H9 (cell line): ENCODE measurements at places on chromosomes 6 and 20. TPM values are rescaled to one million over a fixed set of nuclear protein-coding genes. Genes with fewer than 3 reads are reported as not detected.
A peak's percentile ranks its signal among the peaks of the same experiment; 100 is the strongest.

Gene UBE2J1
- total RNA-seq, result 13.1 and 13.2 TPM in 2 replicates

Gene AIF1
- total RNA-seq, result 3.2 and 4.2 TPM in 2 replicates

Gene BHLHE23
- 0.22 and 0.35 TPM in 2 replicates for total RNA-seq

DNA sequence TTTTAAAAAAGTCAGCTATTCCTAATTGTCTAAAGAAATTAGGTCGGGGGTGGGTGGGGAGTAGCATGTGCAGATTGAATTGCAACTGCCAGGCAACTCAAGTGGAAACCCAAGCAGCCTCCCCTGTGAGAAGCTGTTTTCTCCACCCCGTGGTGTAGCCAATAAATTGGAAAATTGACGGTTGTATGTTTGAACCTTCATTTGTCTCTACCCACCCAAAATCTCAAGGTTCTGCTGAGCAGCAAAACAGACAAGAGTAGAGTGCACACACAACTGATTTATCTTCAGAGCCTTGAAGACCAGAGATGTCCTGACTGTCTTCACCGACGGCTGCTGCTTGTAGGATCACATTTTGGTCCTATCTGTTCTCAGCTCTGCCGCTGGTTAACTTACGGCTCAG, 88.5 kb downstream of the DTD1 start:
- H3K4me3 ChIP-seq, result no peak overlapping the region
- H3K27ac ChIP-seq, result no peak overlapping the region
- H3K27me3 ChIP-seq, result no peaks in the 10 kb centered on the region
- peaks cover 5% of the 10 kb centered on the region; the same call in 1 of the 2 replicates for H3K4me1 ChIP-seq
- no peak for DNase-seq

DNA sequence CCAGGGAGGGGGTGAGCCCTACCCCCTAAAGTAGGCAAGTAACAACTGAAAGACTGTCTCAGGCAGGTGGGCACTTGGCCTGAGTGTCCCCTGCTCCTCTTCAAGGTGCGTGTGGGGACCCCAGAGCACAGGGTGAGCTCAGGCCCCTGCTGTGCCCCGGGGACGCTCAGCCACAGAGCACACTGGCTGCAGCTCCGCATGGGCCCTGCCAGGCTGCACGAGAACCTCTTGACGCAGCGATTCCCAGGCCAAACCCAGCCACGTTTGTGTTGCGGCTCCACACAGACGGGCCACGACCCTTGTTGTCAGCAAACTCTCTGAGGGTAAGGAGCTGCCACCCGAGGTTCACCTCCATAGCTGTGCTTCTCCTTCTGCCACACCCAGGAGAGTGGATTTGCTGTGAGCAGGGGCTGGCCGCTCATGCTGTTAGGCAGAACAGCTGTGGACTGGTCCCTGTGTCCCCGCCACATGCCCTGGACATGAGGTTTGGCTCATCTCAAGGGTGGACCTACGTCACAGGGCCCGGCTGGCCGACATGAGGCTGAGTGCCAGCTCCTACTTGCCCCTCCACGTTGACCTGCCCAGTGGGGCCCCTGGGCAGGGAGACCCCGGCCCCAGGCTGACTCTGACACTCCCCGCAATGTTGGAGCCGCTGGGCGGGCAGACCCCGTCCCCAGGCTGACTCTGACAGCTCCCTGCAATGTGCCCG, 29.7 kb upstream of the GATA5 start:
- H3K27me3 ChIP-seq, result no peaks in the 10 kb centered on the region
- no peak overlapping the region for H3K4me3 ChIP-seq
- DNase-seq, result no peak
- H3K4me1 ChIP-seq, result no peaks in the 10 kb centered on the region

DNA sequence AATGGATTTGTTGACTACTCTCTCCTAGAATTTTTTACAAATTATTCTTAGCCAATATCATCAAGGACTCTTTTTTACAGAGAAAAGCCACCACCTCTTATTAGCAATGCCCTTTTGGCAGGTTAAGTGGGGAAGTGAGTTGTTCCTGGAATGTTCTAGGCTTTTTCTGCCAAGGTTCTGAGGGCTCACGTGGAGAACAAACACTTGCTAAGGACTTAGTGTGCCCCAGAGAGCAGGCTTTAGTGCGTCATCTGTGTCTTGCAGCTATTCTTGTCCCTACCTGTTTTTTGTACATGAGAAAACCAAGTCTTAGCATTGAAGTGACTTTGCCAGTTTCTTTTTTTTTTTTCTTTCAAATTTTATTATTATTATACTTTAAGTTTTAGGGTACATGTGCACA, 33.5 kb downstream of the CFAP61 start:
- no peaks in the 10 kb centered on the region; the same call in 1 of the 2 replicates for H3K27me3 ChIP-seq
- H3K36me3 ChIP-seq, result no peaks in the 10 kb centered on the region
- H3K27ac ChIP-seq, result no peak overlapping the region
- H3K4me3 ChIP-seq, result no peak overlapping the region

DNA sequence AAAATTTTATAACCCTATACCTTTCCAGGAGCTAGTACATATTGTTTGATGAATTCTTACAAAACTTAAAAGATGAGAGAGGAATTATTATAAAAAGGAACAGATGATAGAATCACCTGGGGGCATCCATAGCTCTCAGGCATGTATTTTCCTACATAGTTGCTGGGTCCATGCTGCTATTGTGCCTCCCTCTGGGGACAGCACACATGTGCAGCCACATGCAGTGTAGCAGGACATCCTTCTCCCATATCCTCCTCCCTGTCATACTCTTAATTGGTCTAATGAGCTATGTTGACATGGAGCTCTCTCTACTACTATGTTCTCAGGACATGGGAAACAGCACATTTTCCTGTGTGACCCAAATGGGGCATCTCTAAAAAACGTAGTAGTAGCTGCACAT, 898.2 kb upstream of the MAP3K7 start:
- DNase-seq, result no peak
- no peaks in the 10 kb centered on the region for H3K4me1 ChIP-seq
- no peaks in the 10 kb centered on the region for H3K27me3 ChIP-seq
- H3K27ac ChIP-seq, result no peak overlapping the region
- no peaks in the 10 kb centered on the region for H3K36me3 ChIP-seq

DNA sequence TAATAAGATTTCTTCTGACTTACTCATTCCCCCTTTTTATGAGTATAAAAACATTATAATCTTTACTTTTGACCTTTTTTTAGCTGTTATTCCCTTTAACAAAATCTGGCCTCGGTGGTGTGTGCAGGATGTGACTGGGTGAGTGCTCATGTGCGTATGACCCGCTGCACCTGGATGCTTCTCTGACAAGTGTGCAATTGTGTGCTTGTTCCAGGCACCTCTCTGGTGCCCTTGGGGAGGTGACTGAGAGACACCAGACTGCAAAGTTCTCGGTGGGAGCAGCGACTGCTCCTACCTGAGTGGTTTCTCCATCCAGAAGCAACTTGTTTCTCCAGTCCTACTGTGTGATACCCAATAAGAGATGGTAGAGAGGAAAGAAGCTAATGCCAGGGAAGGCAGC, 65.0 kb downstream of the ISM1 start:
- DNase-seq, result no peak
- no peaks in the 10 kb centered on the region for H3K4me1 ChIP-seq
- no peaks in the 10 kb centered on the region for H3K36me3 ChIP-seq

DNA sequence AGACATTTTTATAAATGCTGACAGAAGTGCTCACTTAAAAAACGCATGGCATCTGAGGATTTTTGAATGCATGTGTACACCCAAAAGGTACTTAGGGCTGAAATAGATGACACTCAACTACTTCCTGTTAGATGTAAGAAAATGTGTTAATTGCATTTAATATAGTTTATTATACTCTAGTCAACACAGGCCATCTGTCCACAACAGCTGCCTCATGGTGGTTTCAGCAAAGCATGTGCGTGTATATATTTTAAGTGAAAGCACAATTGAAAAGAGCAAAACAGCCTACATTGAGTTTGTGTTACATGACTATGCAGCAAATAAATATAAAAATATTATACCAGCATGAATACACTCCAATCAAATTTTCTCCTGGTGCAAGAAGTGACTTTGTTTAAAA, 1233.0 kb upstream of the EYS start:
- no peaks in the 10 kb centered on the region for H3K27me3 ChIP-seq
- H3K36me3 ChIP-seq, result peaks cover 9% of the 10 kb centered on the region
- H3K27ac ChIP-seq, result no peak overlapping the region

- peaks cover 10% of the 10 kb centered on the region; the same call in 1 of the 2 replicates for H3K4me1 ChIP-seq
- no peak overlapping the region for H3K27ac ChIP-seq
- no peaks in the 10 kb centered on the region for H3K36me3 ChIP-seq
- peak; percentile 69 for DNase-seq
Observed at GRCh38 chr6:14002176-14002947, 77.6 kb downstream of the RNF182 start.

- H3K4me1 ChIP-seq, result peaks cover 5% of the 10 kb centered on the region; the same call in 1 of the 2 replicates
- no peaks in the 10 kb centered on the region for H3K27me3 ChIP-seq
- H3K4me3 ChIP-seq, result no peak overlapping the region
- no peak overlapping the region for H3K27ac ChIP-seq
- H3K36me3 ChIP-seq, result 0 out of 2 replicates have a peak, but pooled peaks cover 4% of the 10 kb centered on the region
Observed at GRCh38 chr20:12717061-12717460, 291.7 kb upstream of the SPTLC3 start.

DNA sequence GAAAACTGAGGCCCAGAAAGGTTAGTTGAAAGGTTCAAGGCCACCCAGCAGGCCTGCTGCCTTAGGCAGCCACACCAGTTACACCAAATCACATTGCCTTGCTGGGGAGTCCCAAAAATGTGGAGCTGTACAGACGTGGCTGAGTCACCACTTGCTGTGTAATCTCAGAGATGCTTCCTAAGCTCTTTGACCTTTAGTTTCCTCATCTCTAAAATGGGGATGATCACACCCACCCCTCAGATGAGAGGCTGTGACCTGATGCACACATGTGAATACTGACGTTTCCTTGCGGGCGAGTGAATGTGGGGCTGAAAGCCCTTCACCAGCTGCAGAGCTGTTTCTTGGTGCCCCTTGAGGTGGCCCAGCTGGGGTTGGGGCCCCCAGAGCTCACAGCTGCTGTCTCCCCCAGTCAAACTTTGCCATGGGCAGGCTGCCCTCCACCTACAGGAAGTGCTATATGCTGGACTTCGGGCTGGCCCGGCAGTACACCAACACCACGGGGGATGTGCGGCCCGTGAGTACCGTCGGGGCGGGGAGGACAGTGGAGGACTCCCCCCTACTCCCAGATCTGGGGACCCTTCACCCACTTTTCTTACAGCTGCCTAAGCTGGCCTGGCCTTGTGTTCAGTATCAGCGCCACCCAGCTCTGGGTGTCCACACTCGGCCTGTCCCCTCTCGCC, 11.0 kb downstream of the TTBK1 start:
- H3K4me3 ChIP-seq, result no peak overlapping the region
- no peaks in the 10 kb centered on the region for H3K4me1 ChIP-seq
- H3K27ac ChIP-seq, result no peak overlapping the region
- no peaks in the 10 kb centered on the region for H3K27me3 ChIP-seq
- no peak for DNase-seq

- H3K4me3 ChIP-seq, result no peak overlapping the region
- no peak for DNase-seq
- H3K27ac ChIP-seq, result no peak overlapping the region
- H3K27me3 ChIP-seq, result no peaks in the 10 kb centered on the region
- no peaks in the 10 kb centered on the region for H3K4me1 ChIP-seq
Observed at GRCh38 chr6:34680802-34681515, 15.6 kb downstream of the ILRUN start.

GRCh38 chr6:170276369-170277057, 14.4 kb downstream of the DLL1 start:
- no peaks in the 10 kb centered on the region for H3K27me3 ChIP-seq
- H3K4me3 ChIP-seq, result no peak overlapping the region
- peaks cover 3% of the 10 kb centered on the region; the same call in 1 of the 2 replicates for H3K4me1 ChIP-seq
- H3K27ac ChIP-seq, result no peak overlapping the region

DNA sequence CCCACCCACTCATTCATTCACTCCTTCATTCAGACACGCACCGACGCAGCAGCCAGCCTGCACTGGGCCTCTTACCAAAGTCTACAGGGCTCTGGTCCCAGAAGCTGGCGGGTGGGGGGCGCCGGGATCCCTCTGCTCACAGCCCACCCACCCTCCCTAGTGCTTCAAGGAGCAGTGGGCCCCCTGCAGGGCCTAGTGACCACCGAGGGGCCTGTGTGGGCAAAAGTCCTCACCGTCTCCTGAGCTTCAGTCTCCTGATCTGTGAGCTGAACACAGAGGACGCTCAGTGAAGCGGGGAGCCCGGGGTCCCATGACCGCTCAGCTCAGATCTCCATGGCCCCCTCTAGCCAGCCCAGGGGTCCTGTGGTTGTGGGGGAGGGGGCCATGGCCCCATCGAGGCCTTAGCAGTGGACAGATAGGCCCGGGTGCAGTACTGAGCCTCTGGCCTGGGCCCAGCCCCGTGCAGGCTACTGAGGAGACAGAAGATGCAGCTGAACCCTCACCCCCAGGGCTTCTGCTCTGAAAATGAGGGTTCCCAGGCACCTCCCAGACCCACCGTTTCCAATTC, 33.4 kb upstream of the MRGBP start:
- no peaks in the 10 kb centered on the region for H3K36me3 ChIP-seq
- H3K27me3 ChIP-seq, result no peaks in the 10 kb centered on the region
- no peak for DNase-seq
- no peaks in the 10 kb centered on the region for H3K4me1 ChIP-seq
- no peak overlapping the region for H3K4me3 ChIP-seq

GRCh38 chr6:119533603-119534279, 184.2 kb upstream of the MAN1A1 start:
- no peaks in the 10 kb centered on the region for H3K27me3 ChIP-seq
- no peaks in the 10 kb centered on the region for H3K36me3 ChIP-seq
- H3K4me1 ChIP-seq, result no peaks in the 10 kb centered on the region
- DNase-seq, result no peak

- H3K36me3 ChIP-seq, result no peaks in the 10 kb centered on the region; the same call in 1 of the 2 replicates
- no peak overlapping the region for H3K27ac ChIP-seq
- no peak overlapping the region for H3K4me3 ChIP-seq
- H3K27me3 ChIP-seq, result no peaks in the 10 kb centered on the region
Observed at GRCh38 chr6:149843051-149843633, 21.0 kb downstream of the LRP11 start.

- no peaks in the 10 kb centered on the region for H3K36me3 ChIP-seq
- H3K27ac ChIP-seq, result no peak overlapping the region
- no peak for DNase-seq
- H3K4me1 ChIP-seq, result no peaks in the 10 kb centered on the region
- no peak overlapping the region for H3K4me3 ChIP-seq
- no peaks in the 10 kb centered on the region for H3K27me3 ChIP-seq
Observed at GRCh38 chr20:52490711-52491430, 299.3 kb upstream of the ZFP64 start.

DNA sequence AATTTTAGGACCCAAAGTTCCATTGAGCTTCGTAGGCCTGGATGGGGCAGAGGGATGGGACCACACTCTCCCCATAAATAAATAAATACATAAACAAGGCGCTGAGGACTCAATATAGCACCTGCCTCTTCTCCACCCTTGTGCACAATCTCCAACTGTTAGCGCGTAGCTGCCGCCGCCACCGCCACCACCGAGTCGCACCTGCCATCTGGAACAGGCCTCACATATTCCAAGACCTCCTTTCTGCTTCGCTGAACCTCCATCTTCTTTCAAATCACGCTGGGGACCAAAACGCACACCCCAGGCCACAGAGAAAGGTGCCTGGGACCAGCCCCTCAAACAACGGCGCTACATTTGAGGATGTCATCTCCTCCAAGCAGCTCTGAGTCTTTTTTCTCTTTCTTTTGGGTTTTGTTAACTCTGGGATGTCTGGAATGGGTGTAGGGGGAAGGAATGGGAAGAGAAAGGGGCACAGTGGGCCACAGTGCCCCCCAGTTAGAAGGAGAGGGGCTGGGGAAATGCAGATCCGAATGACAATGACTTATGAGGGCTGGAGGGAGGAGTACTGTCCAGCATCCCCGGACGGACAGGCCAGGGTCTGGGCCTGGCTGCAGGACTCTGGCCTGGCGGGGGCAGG, 49.7 kb downstream of the NOL4L start:
- H3K27me3 ChIP-seq, result peaks cover 3% of the 10 kb centered on the region; the same call in 1 of the 2 replicates
- H3K27ac ChIP-seq, result no peak overlapping the region
- no peaks in the 10 kb centered on the region for H3K36me3 ChIP-seq
- H3K4me3 ChIP-seq, result peak overlapping the region; percentile 62; the same call in 2 of the 3 replicates
- DNase-seq, result no peak
